NCI-H226 (cell line): ENCODE measurements at places on chromosomes 2 and 18.

DNA sequence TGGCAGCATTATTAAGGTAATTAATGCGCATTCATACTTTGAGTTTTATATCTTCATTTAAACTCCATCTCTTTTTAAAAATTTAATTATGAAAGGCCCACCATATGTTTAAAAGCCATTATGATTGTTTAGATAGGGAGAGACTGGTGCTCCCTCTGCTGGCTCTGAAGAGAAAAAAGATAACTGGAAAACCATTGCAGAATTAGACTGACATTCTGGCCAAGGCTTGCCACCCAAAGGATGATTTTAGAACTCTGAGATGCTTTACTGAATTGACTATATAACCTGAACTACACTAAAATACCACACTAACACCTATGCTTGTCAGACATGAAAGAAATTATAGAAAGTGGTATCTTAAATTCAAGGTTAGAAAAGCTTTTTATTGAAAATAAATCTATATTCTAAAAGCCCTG is 127.6 kb upstream of the SPOPL start:
- peak; percentile 11 for DNase-seq

- DNase-seq: no peak
These were observed 4.1 kb downstream of the KLHL30 start for GRCh38 chr2:238142382-238143205.

DNA sequence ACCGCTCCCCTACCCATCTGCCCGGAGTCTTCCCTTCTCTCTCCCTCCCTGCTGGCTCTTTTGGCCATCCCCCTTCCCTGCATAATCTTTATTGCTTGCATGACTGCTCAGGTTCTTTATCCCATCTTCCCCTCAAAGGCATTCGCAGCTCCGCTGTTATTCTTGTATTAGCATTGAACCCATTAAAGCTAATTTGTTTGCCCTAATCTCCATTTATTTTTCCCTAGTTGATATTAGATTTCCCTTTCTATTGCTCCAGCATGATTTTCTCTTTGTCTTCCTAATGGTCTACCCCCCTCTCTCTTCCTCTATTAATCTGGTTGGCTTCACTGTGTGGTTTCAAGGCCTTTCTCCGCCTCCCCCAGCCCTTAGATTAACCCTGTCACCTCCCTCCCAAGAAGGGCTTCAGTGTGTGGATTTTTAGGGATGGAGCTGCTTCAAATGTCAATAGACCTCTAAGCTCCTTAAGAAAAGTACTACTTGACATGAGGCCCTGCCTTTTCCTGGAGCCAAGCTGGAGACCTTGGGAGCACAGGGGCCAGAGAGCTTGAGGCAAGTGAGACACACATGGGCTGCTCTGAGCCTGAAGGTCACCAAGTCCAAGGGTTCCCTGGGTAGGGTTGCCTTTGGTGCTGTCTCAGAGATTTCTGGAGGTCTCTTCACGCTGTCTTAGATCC is 20.1 kb downstream of the PAX8 start:
- DNase-seq: no peak

- DNase-seq: no peak
These were observed 198.2 kb upstream of the OSR1 start for GRCh38 chr2:19556648-19557047.

- no peak for DNase-seq
These were observed 81.5 kb upstream of the FN1 start for GRCh38 chr2:215517391-215517790.

GRCh38 chr2:69911985-69912563 is 2.8 kb upstream of the MXD1 start:
- no peak for DNase-seq

DNA sequence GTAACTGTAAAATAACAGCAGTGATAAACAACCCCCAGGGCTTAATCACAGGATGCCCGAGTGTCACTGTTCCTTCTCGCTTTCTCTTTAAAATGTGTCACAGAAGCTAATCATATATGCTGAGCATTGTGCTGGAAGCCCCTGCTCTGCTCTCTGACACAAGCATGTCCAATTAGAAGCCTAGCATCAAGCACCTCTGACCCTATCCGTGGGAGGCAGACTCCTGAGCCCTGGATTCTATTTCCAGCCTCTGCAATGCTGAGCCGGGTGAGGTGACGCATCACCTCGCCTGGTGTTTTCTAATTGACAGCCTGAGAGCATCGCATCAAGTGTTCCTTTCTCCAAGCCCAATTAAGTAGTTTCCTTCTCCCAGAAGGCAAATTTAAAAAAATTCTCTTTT is 19.7 kb upstream of the SCG2 start:
- no peak for DNase-seq

GRCh38 chr2:152433289-152433688 is 98.3 kb downstream of the FMNL2 start:
- DNase-seq: no peak

DNA sequence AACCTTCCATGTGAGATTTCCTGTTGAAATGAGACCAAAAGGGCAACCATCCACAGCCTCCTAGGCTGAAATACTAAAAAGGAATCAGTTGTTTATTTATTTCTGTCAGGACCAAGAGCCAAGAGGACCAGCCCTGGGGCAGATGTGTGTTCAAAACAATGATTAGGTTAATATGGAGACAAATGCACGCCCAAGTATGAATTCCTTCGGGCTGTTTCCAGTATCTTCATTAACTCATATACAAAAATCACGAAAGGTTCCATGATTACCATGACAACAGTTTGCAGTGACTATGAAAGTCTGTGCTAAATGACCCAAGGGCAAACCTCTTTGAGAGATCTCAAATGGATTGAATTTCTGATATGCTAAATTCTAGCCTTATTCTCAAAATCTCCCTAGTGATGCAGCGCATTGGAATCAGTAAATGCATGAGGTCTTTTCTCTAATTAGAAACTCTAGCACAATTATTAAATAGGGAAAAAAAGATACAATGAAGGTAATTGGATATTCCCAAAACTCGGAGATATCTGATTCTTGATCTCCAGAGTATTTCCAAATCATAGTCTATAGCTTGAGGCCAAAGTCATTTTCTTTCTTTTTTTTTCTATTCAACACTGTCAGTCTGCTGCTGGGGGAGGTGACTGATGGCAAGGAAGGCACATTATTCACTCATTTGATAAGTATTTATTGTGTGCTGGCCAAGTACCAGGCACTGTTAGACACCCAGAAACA is 35.6 kb downstream of the VIT start:
- peak; percentile 84 for DNase-seq
